Muscle of arm (tissue), 14 donors: ENCODE measurements at places on chromosomes 7 and 10. TPM values are rescaled to one million over a fixed set of nuclear protein-coding genes. Genes with fewer than 3 reads are reported as not detected.

GRCh38 chr10:17062009-17062408, 67.6 kb downstream of the CUBN start:
- DNase-seq: no peak

DNA sequence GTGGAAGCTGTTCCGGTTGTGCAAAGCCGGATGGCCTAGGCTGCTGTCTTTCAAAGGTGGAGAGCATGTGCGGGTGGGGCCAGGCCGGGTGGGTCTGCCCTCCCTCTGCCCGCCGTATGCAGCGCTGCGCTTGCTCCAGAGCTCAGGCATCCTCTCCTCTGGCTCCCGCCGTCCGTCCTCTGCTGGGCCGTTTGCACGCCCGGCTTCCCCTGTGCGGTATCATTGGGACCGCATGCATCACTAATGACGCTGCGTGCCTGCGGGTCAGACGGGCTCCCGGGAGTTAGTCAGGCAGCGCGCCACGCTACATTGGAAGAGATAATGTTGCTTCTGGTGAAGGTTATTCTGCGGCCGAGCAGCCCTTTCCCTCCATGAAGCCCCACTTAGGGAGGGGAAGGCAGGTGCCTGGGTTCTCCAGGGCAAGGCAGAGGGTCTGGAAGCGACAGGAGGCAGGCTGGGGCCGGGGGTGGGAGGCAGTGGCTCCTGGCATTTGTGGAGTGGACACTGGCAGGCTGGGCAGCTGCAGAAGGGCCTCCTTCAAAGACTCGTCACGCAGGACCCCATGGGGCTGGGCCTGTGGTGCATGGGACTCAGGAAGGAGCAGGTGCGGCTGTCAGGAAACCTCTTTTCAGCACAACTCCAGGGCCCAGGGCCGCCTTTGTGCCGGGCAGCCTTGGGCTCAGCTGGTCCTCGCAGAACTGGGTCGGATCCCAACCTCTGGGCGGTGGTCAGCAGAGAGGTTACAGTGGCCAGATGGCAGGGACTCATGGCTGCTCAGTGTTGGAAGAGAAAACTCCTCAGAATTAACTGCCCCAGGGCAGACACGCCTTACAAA, 318.5 kb downstream of the WDR37 start:
- DNase-seq: no peak

- DNase-seq: no peak
These were observed 293.2 kb upstream of the HABP2 start for GRCh38 chr10:113259576-113260226.

GRCh38 chr7:54802114-54802513, 43.1 kb upstream of the SEC61G start:
- no peak for DNase-seq

DNA sequence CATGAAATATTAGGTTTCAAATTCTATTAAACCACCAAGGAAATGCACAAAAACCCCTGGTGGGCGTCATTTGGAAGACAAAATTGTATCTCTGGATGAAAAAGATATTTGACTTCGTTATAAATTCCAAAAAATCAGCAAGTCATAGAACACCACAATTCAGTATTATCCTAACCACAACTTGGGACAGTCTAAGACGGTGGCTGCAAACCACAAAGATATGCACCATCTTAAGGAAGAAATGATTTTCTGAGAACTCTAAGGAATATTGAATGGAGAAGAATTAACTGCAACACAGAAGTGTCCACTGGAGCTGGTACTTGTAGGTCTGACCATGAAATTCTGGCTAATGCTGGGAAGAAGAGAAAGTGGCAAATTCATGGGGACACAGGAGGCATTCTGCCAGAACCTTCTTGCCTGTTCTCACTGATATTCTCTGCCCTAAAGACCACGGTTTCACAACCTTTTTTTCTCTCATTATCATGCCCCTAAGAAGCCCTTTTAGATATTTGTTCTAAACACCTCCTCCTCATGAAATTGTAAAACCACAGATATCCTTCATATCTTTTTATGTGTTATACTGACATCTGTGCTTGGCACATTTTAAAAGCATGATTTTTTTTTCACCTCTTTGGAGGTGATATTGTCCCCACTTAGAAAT, 92.9 kb downstream of the SFMBT2 start:
- no peak for DNase-seq

The ODAD2 gene
- 0.37 TPM for polyA plus RNA-seq

DNA sequence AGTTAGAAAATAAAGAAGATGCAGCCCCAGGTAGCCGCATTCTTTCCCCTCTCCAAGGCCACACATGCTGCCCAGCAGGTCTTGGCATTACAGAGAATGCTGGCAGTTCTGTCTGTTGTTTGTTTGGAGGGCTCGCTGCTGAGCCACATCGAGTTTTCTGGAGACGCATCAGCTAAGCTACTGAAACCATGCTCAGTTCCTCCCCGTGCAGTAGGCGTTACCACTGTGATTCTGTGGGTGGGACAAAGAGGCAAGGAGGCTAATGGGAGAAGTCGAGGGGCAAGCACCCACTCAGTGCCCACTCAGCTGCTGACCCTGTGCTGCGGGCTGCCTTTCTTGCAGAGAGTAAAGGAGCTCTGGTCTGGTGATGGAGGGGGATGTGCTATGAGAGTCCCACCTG, 15.5 kb upstream of the GTPBP4 start:
- DNase-seq: no peak

GRCh38 chr7:5692112-5692844, 89.2 kb downstream of the RNF216 start:
- DNase-seq: peak; percentile 89

DNA sequence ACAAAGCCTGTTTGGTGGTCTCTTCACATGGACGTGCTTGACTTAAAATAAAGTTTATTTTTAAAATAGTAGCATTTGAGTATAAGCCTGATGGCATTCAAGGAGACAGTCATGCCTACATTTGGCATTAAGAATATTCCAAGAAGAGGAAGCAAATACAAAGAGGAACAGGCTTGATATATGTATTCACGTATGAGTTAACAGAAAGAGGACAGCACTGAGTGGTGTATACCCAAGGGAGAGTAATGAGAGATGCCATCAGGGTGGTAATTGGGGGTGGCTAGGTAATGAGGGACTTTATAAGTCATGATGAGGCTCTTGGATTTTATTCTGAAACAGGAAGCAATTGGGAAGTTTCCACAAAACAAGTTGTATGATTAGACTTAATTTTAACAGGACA, 363.3 kb downstream of the SEMA3D start:
- DNase-seq: no peak

The ZNF365 gene
- 0.43 TPM for polyA plus RNA-seq

GRCh38 chr7:70029993-70030392, 431.7 kb downstream of the AUTS2 start:
- no peak for DNase-seq

The AKR1C3 gene
- 0.81 TPM for polyA plus RNA-seq

GRCh38 chr10:13681960-13682359, 95.2 kb downstream of the PRPF18 start:
- no peak for DNase-seq

DNA sequence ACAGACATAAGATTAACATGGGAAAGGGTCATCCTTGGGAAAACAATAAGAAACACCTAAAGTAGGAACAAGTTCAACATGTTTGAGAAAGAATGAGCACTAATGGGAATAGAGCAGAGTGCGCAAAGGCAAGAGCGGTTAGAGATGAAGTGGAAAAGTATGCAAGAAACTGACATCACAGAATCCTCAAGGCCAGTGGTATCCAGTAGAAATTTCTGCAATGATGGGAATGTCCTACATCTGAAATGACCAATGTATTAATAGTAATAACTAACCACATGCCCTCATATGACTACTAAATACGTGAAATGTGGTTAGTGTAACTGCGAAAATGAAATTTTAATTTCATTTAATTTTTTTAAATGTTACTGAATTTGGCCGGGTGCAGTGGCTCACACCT, 54.8 kb downstream of the TFEC start:
- no peak for DNase-seq

The TAC1 gene
- 0.69 TPM for polyA plus RNA-seq

The INHBA gene
- 5.2 TPM for polyA plus RNA-seq

GRCh38 chr10:30456266-30456665, 22.3 kb downstream of the MAP3K8 start:
- no peak for DNase-seq

DNA sequence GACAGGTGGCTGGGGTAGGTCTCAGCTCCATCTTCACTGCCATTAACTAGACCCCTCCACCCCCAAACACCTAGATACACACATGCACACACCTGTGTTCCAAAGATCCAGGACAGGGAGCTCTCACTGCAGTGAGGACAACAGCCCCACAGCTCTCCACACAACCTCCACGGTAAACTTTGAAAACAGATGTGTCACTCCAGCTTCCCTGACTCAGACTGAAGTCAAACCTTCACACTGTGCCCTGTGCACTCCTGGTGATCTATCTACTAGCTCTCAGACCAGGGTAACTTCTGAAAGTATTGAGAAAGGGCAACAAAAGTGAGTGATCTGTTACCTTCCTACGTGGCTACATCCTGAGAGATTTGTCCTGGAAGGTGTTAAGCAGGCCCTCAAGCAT, 519.8 kb downstream of the XPNPEP1 start:
- no peak for DNase-seq

The SRI gene
- 102 TPM for polyA plus RNA-seq

The MAGI2 gene
- polyA plus RNA-seq: 4.4 TPM

- no peak for DNase-seq
These were observed 112.1 kb downstream of the CUL2 start for GRCh38 chr10:34978080-34978479.

DNA sequence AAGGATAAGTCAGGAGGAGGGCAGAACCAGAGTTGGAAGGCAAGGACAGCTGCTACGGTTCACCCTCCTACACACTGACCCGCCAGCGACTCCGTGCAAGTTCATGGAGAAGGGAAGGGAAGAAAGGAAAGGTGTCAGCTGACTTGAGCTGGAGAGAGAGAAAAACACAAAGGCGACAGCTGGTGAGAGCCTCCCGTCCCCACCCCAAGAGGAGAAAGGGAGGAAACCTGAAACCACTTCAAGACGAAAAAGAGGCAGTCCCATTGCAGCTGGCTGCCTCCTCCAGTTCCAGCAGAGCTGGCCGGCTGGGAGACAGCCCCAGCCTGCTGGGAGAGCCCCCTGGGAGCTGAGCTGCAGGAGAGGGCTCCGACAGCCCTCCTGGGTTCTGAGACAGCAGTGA, 75.2 kb downstream of the PARD3 start:
- DNase-seq: peak; percentile 66

DNA sequence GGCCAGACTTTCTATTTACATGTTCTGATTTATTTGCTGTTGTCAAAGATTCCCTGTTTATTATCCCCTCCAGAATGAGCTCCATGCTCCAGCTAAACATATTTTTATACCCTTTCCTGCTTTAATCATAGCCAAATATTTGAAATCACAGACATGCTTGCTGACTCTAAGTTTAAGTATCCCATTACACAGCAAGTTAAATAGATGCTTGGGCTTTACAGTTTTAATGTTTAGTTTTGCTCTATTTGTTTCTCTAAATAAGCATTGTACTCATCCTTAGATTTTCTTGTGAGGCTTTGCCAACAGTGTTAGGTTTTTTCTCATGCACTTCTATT, 196.8 kb downstream of the TAX1BP1 start:
- no peak for DNase-seq

DNA sequence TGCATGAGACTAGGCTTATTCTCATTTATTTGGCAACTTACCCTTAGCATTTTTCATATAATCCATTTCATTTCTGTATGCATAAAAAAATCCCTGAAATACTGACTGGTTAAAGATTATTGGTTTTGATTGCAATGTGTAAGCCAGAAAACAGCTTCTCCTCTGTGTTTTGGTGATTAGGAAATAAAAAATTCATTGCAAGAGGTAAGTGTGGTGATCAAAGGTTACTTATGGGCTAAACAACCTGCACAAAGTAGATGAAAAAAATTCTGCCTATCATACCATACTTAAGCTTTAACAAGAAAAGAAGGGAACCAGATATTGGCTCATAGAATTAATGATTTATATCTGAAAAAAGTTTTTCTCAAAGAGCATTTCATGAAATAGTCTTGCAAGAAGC, 64.0 kb upstream of the TMEM168 start:
- no peak for DNase-seq

GRCh38 chr10:127349737-127350136, 153.3 kb upstream of the INSYN2A start:
- DNase-seq: no peak

DNA sequence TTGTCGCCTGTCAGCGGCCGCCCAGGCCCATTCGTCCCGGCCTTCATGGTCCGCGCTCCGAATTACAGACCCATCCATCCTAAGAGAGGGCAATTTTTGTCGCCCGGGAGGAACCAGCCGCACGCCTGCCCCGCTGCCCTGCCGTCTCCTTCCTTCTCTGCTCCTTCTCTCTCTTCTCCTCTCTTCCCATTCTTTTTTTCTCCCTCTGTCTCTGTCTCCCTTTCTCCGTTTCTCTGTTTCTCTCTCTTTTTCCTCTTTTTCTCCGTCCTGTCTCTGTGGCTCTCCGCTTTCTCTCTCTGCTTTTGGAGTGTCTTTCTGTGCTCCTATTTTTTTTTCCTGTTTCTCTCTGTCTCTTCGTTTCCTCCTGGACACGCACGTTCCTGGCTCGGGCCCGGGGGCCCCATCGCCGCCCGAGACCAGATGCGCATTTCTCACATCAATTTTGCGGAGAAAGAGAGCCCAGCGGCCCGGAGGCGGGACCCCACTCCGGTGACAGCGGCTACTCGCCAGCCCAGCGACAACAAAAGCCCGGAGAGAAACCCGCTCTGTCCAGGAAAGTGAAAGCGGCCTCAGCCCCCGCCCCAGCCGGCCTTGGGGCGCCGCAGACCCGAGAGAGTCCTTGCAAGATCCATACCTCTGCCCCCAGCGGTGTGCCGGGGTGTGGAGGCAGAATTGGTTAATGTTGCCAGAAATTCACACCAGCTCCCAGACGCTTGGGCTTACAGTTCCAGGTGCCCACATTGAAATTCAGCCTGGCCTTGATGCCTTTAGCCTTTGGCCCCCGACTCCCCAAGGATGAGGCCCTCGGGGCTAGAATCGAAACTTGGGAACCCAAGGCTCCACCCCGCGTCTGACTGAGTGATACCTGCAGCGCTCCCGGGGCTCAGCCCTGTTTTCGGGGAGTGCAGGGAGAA, 4.1 kb downstream of the LBX1 start:
- no peak for DNase-seq

DNA sequence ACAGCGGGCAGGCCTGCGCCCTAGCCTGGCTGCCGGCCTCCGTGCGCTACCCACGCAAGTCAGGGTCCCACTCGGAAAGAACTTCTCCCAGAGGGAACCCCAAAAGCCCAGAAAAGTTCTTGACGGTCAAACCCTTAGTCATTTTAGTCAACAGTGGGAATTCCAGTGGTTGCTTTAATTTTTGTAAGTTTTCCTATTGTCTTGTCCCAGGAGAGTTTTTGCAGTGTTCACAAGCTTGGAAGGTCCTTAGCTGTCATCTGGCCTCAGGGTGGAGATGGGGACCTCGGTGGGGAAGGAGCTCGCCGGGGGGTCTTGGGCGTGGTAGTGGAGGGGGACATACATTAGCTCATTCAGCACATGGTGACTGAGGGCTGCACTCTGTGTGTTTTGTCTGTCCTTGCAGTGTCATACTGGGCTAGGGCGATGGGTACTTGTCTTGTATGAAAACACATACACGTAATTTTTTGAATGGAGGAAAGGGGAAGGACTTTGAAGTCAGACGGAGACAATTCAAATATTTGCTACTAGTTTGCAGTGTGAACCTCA, 736 bp downstream of the MINDY4 start:
- peak; percentile 25 for DNase-seq

The GNG11 gene
- polyA plus RNA-seq: 35.1 TPM
